ENCODE measurements at places on chromosomes 2 and 18.

GRCh38 chr2:46643493-46643892 is 164.1 kb downstream of the TMEM247 start:
- no peak for DNase-seq

DNA sequence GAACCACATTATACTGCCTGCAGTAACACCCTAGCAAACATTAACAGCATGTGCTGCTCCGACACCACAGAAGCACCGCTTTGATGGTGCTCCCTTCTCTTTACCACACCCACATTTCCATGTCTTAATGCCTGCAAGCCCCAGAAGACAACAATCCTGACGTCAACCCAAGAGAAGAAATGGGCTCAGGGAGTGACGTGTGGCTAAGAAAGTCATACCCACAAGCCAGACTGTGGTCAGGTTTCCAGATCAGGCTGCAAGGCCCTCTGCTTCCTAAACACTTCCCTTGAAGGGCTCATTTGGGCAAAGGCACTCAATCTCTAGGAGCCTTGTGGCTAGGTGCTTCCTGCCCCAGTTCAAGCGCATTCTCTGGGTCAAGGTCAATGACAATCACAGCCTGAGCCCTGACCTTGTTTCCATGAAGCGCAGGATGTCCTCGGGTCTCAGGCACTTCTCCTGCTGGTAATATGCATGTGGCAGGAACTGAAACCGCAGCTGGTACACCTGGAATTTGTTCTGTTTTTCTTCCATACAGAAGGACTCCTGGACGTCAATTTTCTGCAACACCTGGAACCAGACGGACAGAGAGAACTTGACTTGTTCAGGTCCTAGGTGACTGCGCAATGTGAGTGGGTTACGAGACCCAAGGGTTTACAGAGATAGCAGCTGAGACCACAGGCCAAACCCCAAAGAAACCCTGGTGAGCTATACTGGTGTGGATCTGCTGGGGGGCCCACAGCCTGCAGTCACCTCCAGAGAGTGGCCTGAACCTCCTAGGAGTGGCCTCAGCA is 67.2 kb downstream of the POLR1A start:
- no peak for DNase-seq

GRCh38 chr2:64298161-64298560 is 153.9 kb upstream of the PELI1 start:
- no peak for DNase-seq

- DNase-seq: no peak
Measured at GRCh38 chr2:207749873-207750272, 19.8 kb downstream of the FZD5 start.

GRCh38 chr2:39512941-39513340 is 75.9 kb upstream of the MAP4K3 start:
- no peak for DNase-seq

GRCh38 chr2:182897137-182897536 is 30.7 kb upstream of the FRZB start:
- DNase-seq: no peak

DNA sequence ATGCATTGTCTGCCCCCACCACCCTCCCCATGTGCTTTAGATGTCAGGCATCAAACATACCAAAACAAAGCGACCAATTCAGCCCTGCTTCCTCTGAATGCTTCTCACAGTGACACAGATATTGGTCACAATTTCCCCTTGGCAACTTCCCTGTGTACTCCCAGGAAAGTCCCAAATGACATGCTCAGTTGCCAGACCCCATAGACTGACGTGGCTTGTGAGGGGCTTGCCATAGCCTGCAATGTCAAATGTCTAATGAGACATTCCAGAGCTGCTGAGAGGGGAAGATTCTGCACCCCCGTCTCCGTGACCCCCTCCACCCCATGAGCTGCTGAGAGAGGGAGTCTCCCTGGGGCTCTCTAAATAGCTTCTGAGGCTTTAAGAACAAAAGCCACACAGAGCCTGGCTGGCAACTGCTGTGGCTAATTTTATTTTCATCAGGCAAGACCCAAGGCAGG is 47.3 kb downstream of the RFTN2 start:
- DNase-seq: peak; percentile 69

GRCh38 chr18:36297417-36298125 is at the start of gene FHOD3:
Gene FHOD3 (plus strand): TSS chr18:36297713. CDS start chr18:36297836, 123 bp downstream.
- peak; percentile 46 for DNase-seq

- no peak for DNase-seq
Measured at GRCh38 chr2:109560265-109560664, 53.5 kb downstream of the SEPTIN10 start.

- DNase-seq: no peak
Measured at GRCh38 chr2:188078534-188078933, 213.1 kb upstream of the GULP1 start.

GRCh38 chr2:132669908-132670495 is at the start of gene LYPD1:
Gene LYPD1 (minus strand): TSS chr2:132670205. CDS start chr2:132669932, 273 bp downstream.
- peak; percentile 23 for DNase-seq

GRCh38 chr2:26911911-26912861 is 58.3 kb upstream of the MAPRE3 start:
- DNase-seq: no peak

GRCh38 chr2:26976237-26976636 is 5.8 kb downstream of the MAPRE3 start:
- DNase-seq: no peak

DNA sequence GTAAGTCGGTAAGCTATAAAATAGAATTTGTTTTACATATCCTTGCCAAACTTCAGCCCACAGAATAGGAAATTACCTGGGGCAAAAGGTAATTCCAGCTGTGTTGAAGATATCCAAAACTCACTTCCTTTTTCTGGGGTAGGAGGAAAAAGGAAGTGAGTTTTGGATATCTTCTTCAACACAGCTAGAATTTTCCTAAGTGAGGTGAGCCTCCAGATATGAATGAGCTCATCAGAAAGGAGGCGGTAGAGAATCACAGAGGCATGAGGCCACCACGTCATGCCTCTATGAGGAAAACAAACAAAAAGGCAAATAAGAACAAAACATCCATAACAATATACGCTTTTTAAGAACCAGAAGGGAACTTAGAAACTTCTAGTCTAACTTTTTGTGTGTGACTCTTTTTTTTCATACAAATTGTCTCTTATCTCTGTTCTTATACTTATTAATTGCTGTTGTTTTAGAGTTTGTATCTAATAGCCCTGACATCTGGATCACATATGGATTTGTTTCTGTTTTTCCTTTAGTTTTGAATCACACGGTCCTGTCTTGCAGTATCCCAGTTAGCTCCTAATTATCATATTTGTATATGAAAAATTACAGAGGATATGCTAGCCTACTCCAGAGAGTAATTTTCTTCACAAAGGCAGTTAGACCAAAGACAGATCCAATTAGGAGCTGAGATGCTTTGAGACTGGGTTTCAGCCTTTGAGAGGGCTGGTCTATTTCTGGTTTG is 104.5 kb downstream of the RBM43 start:
- DNase-seq: no peak

DNA sequence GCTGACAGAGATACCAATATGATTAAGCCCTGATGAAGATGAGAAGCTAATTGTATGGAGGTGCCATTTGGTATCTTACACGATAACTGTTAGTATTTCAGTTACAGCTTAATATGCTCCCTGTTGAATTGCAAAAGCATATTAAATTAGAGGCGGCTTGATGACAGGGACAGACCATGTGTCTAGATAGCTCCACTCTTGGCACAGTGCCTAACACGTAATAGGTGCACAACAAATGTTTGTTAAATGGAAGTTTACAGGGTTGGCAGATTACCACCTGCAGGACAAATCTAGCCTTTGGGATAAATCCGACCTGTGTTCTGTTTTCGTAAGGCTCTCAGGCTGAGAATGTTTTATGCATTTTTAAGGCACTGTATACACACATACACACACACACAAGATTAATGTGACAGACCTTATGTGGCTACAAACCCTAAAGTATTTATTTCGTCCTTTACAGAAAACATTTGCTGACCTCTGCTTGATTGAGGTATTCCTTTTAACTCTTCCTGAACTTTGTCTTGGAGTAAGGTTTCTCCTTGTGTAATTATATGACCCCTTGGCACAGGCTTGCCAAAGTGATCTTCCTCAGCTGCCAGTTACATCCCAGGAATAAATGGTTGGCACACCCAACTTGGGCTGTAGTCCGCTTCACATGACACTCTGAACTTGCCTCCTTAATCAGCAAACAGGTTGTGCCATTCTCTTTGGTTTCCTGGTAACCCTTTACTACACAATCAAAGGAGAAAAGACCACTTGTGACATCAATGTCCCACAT is 348.9 kb downstream of the HRH4 start:
- no peak for DNase-seq

GRCh38 chr2:30060562-30060961 is 86.2 kb upstream of the YPEL5 start:
- DNase-seq: no peak

- peak; percentile 78 for DNase-seq
Measured at GRCh38 chr18:58117786-58118403, 73.9 kb downstream of the NEDD4L start.

DNA sequence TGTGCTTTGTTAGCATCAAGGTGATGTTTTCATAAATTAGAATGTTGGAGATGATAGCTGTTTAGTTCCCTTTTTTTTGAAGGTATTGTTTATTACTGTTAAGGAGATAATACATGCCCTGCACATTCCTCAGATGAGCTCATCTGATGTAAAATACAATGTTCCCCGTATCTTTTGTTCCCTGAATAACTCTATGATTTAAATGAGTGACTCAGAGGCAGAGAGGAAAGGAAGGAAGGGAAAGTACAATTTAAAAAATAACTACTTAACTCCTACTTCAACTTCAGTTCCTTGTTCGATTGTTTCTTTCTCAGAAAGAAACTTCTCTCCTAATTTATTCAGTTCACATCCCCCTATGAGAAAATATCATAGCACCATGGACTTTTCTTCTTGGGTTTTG is 208.7 kb downstream of the KCNE4 start:
- DNase-seq: peak; percentile 36

GRCh38 chr2:69292256-69292655 is 94.8 kb downstream of the GFPT1 start:
- DNase-seq: no peak
